ENCODE measurements at places on chromosomes 5 and 9. TPM values are rescaled to one million over a fixed set of nuclear protein-coding genes. Genes with fewer than 3 reads are reported as not detected.

GRCh38 chr5:56375011-56375410 lies 141.9 kb upstream of the ANKRD55 start:
- DNase-seq: no peak

DNA sequence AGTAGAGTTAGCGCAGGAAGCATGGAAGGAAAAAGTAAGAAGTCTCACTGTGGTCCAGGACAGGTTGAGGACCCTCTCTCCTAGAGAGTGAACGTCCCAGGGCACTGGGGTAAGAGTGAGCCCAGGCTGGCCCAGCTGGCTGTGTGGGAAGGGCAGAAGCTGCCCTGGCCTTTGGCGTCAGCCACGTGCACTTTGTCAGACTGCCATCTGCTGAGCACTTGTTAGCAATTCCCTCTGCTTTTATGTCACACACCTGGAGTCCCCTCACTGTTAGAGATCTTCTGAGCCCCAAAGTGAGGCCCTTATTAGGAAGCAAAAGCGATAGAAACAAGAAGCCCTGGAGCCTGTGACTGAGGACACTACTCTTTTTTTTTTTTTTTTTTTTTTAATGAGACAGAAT lies 79.1 kb downstream of the UGCG start:
- DNase-seq: no peak

GRCh38 chr5:95960667-95961616 lies 709 bp downstream of the ELL2 start:
- peak; percentile 94 for DNase-seq

DNA sequence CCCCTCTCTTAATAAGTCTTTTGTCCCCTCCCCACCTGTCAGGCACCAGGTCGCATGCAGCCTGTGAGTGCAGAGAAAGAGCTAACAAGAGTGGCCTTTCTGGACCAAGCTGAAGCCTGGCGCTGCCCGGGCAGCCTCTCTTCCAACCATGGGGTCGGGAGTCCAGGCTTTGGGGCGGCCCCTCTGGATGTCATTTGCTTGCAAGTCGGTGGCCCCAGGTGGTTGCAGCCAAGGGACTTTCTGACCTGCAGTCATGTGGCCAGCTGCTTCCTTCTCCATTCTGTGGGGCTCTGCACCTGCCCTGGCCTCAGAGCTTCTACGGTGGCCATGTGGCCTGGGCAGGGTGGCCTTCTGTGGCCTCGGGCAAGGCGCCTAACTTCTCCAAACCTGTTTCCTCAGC lies 159.7 kb downstream of the DAB2IP start:
- no peak for DNase-seq

DNA sequence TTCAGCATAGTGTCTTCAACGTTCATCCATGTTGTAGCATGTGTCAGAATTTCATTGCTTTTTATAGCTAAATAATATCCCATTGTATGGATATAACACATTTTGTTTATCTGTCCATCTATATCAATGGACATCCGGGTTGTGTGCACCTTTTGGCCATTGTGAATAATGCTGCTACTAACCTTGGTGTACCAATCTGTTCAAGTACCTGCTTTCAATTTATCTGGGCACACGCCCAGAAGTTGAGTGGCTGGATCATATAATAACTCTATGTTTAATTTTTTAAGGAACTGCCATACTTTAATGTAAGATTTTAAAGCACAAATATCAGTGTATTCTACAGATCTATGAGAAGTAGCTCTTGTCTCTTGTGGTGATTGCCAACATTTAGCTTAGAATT lies 43.5 kb downstream of the SCAI start:
- no peak for DNase-seq

- DNase-seq: no peak
Observed at GRCh38 chr5:112634166-112634565, 103.5 kb upstream of the APC start.

The GALNT12 gene
- total RNA-seq: 0.68 TPM

The ZNF618 gene
- 3.3 TPM for total RNA-seq

DNA sequence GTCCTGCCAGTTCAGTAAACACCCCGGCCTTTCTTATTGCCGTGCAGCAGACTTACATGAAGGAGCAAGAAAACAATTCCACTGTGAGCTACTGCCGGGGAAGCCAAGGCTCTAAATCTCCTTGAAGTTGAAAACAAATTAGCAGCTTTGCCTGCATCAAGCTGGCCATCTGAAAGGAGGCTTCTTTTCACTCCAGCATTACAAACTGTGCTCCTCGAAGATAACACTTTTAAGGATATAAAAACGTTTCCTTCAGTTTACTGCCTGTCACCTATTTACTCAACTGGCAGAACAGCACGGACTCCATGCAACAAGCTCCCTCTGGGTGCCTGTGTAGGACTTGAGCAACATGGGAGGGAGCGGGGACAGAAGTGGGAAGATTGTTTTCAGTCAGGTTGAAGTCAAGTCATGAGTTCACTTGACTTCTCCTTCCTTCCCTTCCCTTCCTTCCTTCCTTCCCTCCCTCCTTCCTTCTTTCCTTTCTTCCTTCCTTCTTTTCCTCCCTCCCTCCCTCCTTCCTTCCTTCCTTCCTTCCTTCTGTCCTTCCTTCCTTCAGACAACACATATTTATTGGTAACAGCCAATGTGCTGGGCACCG lies 67.4 kb downstream of the ZNF608 start:
- DNase-seq: no peak

DNA sequence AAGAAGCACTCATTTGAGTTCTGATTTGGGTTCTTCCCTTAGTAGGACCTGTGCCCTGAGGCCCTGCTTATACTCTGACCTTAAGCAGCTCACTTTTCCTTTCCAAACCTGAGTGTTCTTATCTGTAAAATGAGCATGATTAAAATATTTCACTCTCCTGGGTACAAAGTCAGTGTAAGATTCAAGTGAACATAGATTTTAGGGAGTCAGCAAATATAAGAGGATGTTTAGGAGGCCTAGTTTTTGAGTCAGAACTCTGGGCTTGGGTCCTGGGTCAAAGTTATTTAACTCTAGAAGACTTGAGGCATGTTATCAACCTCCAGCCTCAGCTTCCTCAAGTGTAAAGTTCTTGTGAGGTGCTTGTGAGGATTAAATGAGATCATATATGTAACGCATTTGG lies 8.7 kb upstream of the SPARC start:
- DNase-seq: no peak

The RGS7BP gene
- 8.9 TPM for total RNA-seq

The MPDZ gene
- total RNA-seq: 67.9 TPM

DNA sequence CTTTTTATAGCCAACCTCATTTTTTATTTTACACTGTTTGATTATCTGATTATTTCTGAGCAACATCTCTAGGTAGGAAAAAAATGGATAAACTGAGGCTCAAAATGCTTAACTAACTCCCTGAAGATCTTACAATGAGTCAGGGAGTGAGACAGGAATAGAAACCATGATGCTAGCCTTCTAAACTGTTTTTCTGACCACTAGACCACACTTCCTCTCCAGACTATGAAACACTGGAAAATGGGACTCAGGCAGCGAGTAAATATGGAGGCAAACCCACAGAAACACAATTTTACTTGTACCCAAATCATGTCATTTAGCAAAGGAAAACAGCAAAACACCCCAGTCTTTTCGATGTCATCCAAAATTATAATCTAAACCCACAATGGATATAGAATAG lies 129.9 kb upstream of the ANKH start:
- no peak for DNase-seq

The GRIN3A gene
- 0.18 TPM for total RNA-seq

DNA sequence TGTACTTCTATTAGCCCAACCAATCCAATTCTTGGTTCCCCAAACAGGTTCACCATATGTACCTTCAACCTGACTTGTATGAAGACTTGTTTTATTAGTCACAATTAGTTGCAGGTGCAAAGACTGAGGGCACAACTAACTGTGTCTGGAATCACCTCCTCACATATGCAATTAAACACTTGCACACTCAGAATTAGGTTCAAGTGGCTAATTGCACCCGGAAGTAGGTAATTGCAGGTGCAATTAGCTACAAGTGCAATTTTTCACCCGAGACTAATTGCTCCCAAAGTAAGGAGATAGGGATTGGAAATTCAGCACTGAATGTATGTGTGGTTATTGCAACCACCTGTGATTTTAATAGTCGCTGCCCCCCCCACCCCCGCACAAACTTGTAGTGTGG lies 338.9 kb downstream of the ZSWIM6 start:
- DNase-seq: no peak

The FSTL4 gene
- not detected for total RNA-seq

- peak; percentile 95 for DNase-seq
Observed at GRCh38 chr5:78504704-78505677, 143.6 kb downstream of the LHFPL2 start.

The OTULINL gene
- total RNA-seq: 5.6 TPM

GRCh38 chr5:122500245-122501088 lies 188.4 kb downstream of the SNCAIP start:
- DNase-seq: no peak

The GABRA1 gene
- not detected for total RNA-seq

- DNase-seq: no peak
Observed at GRCh38 chr9:78273761-78274160, 23.2 kb upstream of the PSAT1 start.

DNA sequence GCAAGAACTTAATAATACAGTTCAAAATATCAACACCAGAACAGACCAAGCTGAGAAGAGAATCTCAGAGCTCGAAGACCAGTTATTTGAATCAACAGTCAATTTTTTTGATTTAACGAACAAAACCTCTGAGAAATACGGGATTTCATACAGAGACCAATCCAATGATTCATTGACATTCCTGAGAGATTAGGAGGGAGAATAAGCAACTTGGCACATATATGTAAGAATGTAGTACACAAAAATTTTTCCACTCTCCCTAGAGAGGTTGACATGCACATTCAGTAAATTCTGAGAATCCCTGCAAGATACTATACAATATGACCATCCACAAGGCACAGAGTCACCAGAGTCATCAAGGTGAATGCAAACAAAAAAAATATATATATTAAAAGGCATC lies 1577.3 kb upstream of the C9orf72 start:
- no peak for DNase-seq

The TEX48 gene
- not detected for total RNA-seq

The PCDHGA11 gene
- total RNA-seq: 4.2 TPM

The CNTFR gene
- total RNA-seq: 51.5 TPM

- DNase-seq: no peak
Observed at GRCh38 chr9:35967042-35967441, 9.1 kb upstream of the OR2S2 start.

The TAF11L10 gene
- total RNA-seq: not detected

The MARCOL gene
- total RNA-seq: not detected

The DCTN3 gene
- 112 TPM for total RNA-seq

DNA sequence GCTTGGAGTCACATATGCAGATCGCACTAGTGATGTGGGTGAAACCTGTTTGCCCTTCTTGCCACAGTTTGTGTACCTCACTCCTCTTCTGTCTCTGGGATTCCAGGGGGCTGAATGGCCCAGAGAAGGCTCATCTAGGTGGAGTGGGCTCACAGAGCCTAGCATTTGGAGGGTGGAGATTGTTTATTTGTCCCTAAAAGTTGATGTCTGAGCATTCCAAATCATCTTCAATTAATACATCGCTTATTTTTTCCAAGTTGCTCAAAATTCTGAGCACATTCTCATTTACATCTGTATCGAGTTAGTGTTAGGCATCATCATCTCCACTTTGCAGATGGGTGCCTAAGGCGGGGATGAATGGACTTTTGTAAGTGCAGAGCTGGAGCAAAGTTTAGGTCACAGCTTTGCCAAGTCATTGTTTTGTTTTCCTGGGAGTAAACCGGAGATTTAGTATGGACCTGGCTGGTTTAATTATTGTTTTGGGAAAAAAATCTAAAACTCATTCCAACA lies 2.0 kb downstream of the ABL1 start:
- no peak for DNase-seq

DNA sequence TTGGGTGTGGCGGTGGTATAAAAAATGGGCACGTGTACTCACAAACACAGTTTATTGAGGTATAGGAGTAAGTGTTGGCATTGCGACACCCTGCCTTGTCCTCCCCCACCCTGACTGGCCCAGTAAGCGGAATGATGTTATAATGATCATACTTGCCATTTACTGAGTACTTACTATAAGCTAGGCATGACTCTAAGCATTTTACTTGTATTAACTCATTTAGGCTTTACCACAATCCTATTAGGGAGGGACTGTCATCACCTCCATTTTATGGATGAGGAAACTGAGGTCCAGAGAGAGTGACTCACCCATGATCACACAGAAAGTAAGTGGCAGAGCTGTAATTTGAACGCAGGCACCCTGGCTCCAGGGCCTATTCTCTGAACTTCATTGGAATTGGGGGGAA lies 2.3 kb downstream of the SMIM3 start:
- no peak for DNase-seq

DNA sequence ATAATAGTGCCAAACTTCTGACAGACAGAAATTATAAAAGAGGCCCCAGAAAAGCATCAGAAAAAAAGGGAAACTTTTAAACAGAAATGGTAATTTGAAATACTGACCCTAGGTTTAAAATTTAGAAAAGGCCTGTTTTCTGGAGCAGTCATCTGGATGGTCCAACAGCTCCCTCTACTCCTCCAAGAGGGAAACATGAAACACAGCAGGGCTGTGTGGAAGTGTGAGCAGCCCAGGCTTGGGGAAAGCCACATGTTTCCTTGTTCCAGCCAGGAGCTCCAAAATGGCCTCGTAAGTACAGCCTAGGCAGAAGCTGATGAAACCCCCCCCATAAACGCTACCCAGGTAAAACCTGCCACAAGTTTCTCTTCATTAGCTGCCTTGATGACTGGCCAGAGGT lies 499.3 kb upstream of the ADAMTS16 start:
- DNase-seq: no peak

The SPINK7 gene
- total RNA-seq: not detected

DNA sequence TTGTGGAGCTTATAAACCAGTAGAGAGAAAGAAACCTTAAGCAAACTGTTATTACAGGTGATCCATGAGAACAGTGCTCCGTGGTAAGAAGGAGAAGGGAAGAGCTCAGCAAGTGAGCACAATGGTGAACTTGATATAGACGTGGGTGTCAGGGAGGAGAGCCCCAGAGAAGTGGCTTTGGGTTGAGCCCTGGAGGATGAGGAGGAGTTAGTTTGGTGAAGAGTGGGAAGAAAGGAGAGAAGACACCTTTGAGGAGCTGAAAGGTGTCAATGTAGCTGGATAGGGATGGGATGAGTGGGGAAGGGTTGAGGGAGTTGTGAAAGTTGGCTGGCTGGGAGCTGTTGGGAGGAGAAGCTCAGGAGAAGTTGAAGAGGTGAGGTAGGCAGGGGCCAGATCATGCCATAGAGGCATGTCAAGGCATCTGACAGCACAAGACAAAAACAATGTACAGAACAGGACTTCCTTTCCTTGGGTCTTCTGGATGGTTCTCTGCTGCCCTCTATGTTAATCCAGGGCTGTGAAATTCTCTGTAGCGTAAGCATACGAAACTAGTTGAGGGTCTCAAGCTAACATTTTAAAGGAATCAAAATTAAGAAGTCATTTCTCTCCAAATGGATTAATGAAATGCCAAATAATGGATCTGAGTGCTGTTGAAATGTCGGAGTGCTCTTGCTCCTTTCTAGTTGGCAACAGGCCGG lies 501.9 kb downstream of the KDM4C start:
- no peak for DNase-seq

GRCh38 chr5:103785569-103785968 lies 223.0 kb upstream of the NUDT12 start:
- DNase-seq: no peak

- no peak for DNase-seq
Observed at GRCh38 chr9:99137225-99137624, 32.3 kb downstream of the TGFBR1 start.

GRCh38 chr5:150399524-150400211 lies 13.0 kb downstream of the CD74 start:
- no peak for DNase-seq

The GFPT2 gene
- total RNA-seq: 25.6 TPM

- DNase-seq: no peak
Observed at GRCh38 chr9:120383611-120383998, 196.4 kb downstream of the CDK5RAP2 start.

GRCh38 chr5:66897356-66897755 lies 299.2 kb downstream of the CD180 start:
- DNase-seq: no peak

Measured in right cardiac atrium (tissue), 5 donors.